ENCODE measurements at places on chromosomes 5 and 9. TPM values are rescaled to one million over a fixed set of nuclear protein-coding genes. Genes with fewer than 3 reads are reported as not detected.

DNA sequence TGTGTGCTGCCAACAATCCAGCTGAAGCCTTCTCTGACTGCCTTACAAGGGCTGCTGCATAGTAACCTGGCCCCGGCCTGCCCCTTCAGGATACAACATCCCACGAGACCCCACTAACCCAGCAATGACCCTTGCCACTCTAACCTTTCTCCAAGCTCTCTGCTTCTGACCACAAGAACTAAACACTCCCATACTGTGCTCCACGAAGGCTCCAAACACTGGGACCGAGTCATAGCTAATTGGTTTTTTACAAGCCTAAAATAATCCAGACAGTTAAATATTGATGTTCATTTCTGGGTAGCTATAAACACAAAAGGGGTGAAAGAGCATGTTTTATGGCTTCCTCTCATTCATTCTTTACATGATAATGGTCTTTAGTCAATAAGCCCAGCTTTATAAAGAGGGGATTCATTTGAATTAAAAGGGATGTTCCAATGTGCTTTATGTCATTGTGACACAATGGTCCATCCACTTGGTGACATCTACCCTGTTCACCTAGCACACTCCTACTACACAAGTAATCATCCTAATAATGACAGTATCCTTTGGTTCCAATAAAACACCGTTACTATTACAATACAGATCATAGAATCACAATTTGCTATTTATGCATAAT is 16.2 kb upstream of the TLE4 start:
- no peaks in the 10 kb centered on the region for H3K36me3 ChIP-seq
- no peaks in the 10 kb centered on the region for H3K4me1 ChIP-seq
- no peak overlapping the region for H3K4me3 ChIP-seq
- no peak overlapping the region for H3K27ac ChIP-seq
- H3K27me3 ChIP-seq = no peaks in the 10 kb centered on the region
- DNase-seq = no peak

DNA sequence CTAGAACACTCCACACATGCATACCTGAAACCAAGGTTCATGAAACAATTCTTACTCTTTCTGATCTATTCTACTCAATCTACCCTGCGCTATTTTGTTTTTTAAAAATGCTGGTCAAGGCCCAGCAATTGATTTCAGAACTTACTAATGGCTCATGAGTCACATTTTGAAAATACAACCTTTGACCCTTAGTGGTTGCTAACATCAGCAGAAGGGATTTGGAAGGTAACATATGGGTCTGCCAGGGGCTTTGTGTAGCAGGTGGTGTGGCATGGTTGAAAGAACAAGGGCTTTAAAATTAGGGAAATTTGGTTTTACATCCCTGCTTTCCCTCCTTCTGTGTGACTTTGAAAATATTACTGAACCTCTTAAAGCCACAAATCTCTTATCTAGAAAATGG is 101.4 kb downstream of the ATG10 start:
- H3K36me3 ChIP-seq = no peaks in the 10 kb centered on the region
- H3K4me1 ChIP-seq = no peaks in the 10 kb centered on the region
- H3K4me3 ChIP-seq = no peak overlapping the region
- no peak overlapping the region for H3K27ac ChIP-seq
- no peaks in the 10 kb centered on the region for H3K27me3 ChIP-seq

DNA sequence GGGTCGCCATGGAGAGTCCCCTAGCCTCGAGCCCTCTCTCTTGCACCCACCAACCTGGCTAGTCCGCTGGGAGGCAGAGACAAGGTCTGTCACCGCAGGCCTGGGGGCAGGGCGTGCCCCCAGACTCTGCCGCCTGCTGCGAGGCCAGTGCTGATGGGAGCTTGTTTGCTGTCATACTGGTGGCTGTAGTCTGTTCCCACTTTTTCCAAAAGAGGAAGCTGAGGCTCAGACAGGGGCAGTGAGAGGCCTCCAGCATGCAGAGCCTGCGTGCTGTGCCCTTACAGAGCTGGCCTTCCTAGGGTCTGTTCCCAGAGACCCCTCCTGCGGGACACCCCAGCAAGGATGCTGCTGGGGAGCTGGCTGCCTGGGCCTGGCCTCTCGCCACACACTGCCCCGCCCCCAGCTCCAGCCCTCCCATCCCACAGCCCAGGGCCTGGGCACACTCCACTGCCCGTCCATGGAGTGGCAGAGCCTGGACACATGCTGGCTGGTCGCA is 21.0 kb upstream of the SUSD3 start:
- H3K27me3 ChIP-seq = no peaks in the 10 kb centered on the region
- H3K4me3 ChIP-seq = no peak overlapping the region
- no peak for DNase-seq
- H3K27ac ChIP-seq = no peak overlapping the region

BARHL1 gene
- not detected for total RNA-seq

DNA sequence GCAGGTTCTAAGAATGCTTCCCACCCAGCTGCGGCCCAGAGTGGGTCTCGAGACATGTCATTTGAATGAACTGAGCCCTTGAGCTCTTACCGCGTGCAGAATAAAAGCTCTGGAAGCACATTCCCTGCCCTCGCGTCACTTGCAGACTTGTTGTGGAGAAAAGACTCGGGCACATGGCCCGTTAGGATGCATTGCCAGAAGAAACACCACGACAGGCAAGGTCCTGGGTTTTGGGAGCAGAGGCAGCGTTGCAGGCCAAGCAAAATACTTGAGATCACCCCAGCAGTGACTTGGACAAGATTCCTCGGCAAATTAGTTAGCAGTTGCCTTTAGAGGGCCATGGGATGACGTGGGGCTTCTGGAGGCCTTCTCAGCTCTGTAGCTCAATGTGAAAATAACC is 170.8 kb upstream of the MSX2 start:
- H3K27ac ChIP-seq = no peak overlapping the region
- no peaks in the 10 kb centered on the region for H3K27me3 ChIP-seq
- H3K36me3 ChIP-seq = no peaks in the 10 kb centered on the region
- no peak overlapping the region for H3K4me3 ChIP-seq
- peaks cover 2% of the 10 kb centered on the region for H3K4me1 ChIP-seq

DNA sequence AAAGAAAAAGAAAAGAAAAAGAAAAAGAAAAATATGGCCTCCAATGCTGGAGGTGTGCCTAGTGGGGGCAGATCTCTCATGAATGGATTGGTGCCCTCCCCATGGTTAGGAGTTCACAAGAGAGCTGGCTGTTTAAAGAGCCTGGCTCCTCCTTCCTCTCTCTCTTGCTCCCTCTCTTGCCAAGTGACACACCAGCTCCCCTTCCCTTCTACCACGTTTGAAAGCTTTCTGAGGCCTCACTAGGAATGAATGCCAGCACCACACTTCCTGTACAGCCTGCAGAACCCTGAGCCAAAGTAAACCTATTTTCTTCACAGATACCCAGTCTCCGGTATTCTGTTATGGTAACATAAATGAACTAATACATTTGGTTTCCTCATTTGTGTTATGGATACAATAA is 14.4 kb upstream of the GALNT10 start:
- H3K4me1 ChIP-seq = no peaks in the 10 kb centered on the region
- peak; percentile 74 for DNase-seq
- H3K4me3 ChIP-seq = no peak overlapping the region
- H3K27ac ChIP-seq = no peak overlapping the region

DNA sequence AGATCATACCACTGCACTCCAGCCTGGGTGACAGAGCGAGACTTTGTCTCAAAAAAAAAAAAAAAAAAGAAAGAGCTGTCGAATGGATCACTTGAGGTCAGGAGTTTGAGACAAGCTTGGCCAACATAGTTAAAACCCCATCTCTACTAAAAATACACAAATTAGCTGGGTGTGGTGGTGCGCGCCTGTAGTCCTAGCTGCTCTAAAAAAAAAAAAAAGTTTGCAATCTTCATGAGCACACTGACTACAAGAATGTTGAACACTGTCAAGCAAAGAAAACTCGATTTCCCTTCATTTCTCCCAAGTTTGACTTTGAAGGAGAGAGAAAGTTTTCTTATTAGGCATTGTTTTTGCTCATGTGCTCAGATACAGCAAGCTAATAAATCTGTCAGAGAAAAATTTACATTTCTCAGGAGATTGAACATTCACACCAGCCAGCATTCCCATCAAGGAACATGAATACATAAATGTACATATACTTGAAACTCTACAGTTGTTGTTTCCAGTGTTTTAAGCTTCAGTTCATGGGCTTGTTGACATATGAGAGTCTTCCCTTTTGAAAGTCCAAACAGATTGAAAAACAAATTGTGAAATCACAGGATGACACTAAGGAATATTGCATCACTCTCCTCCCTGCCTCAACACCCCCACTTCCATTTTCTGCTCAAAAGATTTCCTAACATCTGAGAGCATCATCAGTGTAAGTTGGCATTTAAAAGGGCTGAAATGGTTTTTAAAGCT is 81.8 kb downstream of the ARRDC3 start:
- H3K4me1 ChIP-seq = peaks cover 7% of the 10 kb centered on the region
- no peaks in the 10 kb centered on the region for H3K27me3 ChIP-seq
- H3K36me3 ChIP-seq = no peaks in the 10 kb centered on the region
- H3K27ac ChIP-seq = no peak overlapping the region
- DNase-seq = no peak

DNA sequence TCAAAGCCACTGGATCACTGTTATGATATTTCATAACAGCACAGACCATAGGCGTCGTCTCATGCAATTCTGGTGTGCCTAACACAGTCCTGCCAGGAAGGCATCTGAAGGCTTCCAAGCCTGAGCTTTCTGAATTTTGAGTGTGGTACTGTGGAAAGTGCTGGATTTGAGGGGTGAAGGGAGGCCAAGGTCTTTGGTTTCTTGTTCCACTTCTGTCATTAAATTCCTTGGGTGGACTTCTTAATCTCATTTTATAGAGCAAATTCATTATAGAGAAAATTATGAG is 441.3 kb upstream of the PIK3R1 start:
- H3K4me1 ChIP-seq = peaks cover 14% of the 10 kb centered on the region
- H3K27ac ChIP-seq = peak overlapping the region; percentile 44
- no peaks in the 10 kb centered on the region for H3K36me3 ChIP-seq
- no peaks in the 10 kb centered on the region for H3K27me3 ChIP-seq
- H3K4me3 ChIP-seq = no peak overlapping the region

- H3K4me1 ChIP-seq = no peaks in the 10 kb centered on the region
- no peaks in the 10 kb centered on the region for H3K27me3 ChIP-seq
- H3K4me3 ChIP-seq = no peak overlapping the region
These were observed 28.7 kb downstream of the INIP start for GRCh38 chr9:112689161-112689740.

GRCh38 chr5:13325765-13326164 is 618.7 kb downstream of the DNAH5 start:
- DNase-seq = peak; percentile 74
- no peaks in the 10 kb centered on the region for H3K27me3 ChIP-seq

DNA sequence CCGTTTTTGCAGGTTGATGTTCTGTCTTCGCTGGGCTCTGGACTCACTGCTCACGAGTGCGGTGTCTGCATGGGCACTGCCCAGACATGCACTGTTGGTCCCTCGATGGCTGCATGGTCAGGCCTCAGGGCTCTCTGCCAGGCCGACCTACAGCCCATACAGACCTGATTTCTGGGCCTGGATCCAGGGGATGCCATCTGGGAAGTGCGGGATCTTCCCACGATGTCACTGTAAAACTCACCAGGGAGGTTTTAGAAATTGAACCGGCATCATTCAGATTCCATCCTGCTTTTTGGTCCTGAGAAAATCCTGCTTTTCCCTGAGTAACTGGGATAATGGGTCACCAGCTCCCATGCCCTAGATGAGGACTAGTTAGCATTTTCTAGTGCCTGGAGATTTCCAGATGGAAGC is 9.1 kb downstream of the S1PR3 start:
- no peak for DNase-seq
- H3K4me1 ChIP-seq = peaks cover 17% of the 10 kb centered on the region

NXNL2 gene
- total RNA-seq = 1.6 TPM

DNA sequence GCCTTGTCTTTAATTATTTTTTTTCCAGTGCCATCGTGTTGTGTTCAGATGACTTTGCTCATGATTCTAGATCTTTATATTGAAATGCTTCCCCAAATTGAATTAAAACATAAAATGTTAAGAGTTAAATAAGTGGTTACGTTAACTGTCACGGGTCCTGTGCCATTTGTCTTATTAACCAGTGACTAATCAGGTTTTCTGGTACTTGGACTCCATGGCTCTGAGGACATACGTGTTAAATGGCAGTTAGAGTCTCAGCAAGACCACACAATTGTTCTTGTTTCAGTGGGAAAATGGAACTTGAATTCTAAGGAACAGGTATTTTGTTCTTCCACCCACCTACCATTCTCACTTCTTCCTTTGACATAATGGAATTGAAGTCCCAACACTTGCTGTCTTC is 32.8 kb downstream of the ENTREP1 start:
- H3K27me3 ChIP-seq = no peaks in the 10 kb centered on the region
- no peaks in the 10 kb centered on the region for H3K36me3 ChIP-seq
- no peak for DNase-seq
- H3K27ac ChIP-seq = no peak overlapping the region
- H3K4me1 ChIP-seq = no peaks in the 10 kb centered on the region

DNA sequence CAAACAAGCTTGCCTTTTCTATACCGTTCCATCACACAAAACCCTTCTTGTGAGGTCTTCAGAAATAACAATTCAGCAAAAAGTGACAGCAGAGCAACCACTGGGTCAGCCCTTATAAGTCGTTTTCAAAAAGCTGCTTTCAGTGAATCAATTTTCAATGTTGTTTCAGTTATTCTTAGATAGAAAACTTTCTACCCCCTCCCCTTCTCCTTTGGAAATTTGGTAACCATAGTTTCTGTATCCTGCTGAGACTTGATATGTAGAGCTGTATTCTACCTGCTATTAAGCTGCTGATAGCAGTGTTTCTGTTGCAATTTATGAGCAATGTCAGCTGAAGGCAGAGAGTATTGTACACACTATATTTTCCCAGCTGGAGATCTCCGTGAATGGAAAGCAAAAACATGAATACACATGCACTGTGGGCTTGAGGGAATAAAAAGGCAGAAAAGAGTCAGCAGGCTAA is 75.7 kb downstream of the ZNF608 start:
- H3K4me3 ChIP-seq = no peak overlapping the region
- DNase-seq = no peak
- no peaks in the 10 kb centered on the region for H3K27me3 ChIP-seq
- H3K27ac ChIP-seq = no peak overlapping the region

GRCh38 chr5:164336276-164336675 is 830.9 kb downstream of the MAT2B start:
- no peak for DNase-seq
- peaks cover 13% of the 10 kb centered on the region for H3K4me1 ChIP-seq
- H3K27me3 ChIP-seq = no peaks in the 10 kb centered on the region
- no peaks in the 10 kb centered on the region for H3K36me3 ChIP-seq
- peak overlapping the region; percentile 75 for H3K27ac ChIP-seq

SLC45A2 gene
- total RNA-seq = 0.82 TPM

GRCh38 chr5:112116371-112116770 is 302.7 kb downstream of the EPB41L4A start:
- H3K36me3 ChIP-seq = no peaks in the 10 kb centered on the region
- H3K27ac ChIP-seq = no peak overlapping the region
- H3K4me3 ChIP-seq = no peak overlapping the region
- H3K27me3 ChIP-seq = no peaks in the 10 kb centered on the region
- DNase-seq = peak; percentile 11
